ENCODE measurements at places on chromosomes 4 and X.

DNA sequence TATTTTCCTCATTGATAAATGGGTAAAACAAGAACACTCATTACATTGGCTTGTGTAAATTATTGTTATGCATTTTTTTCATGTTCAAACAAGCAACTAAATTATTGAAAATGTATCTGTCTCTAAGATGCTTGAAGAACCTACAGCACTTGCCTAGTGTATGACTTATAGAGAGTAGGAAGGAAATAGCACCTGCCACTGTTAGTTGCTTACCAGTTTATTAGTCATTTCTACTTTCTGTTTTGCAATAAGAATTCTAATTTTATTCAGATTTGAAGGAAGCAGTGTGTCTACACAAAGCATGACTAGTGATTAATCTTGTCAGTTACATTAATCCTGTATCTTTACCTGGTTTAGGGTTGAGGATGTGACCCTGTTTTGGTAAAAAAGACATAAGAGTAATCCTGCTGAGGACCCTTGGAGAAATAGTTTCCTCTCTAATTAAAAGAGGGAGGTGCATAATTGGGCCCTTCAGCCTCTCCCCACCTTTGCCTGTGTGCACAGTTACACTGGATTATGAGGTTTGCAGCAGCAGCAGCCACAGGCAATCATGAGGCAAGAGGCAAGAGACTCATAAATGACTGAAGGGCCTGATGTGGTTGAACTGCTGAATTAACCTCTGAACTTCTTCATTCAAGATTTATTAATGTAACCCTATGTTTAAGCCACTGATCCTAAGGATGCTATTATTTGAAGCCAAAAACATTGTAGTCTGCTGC lies 1202.1 kb downstream of the ADGRL3 start:
- DNase-seq: no peak

DNA sequence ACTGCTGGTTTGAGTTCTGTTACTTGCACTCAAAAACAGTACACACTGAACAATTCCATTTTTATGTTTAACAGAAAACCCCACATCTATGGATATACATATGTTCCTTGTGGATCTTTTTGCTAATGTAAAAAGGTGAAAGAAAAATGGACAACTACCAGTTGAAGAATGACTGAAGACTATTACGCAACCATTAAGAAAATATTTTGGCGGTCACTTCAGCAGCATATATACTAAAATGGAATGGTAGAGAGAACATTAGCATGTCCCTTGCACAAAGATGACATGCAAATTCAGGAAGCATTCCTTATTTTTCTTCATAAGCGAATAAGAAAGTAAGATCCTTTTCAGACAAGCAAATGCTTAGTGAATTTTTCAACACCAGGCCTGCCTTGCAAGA lies 84.6 kb upstream of the FMR1 start:
- no peak for DNase-seq

DNA sequence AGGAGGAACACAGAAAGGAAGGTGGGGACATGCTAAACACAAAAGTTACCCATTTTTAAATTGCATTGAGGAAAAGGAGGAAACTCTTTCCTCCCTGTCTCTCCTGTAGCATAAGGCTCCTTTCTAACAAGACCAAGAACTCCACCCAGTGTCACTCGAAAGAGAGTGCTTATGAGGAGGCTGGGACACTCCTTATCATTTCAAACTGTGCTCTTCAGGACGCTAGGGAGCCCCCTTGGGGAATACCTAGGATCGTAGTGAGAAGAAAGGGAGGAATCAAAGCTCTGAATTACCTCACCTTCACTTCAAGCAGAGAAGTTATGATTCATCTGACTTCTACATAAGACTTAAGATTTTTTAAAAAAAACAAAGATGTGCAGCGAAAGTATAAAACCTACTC lies 65.5 kb downstream of the F9 start:
- DNase-seq: no peak

DNA sequence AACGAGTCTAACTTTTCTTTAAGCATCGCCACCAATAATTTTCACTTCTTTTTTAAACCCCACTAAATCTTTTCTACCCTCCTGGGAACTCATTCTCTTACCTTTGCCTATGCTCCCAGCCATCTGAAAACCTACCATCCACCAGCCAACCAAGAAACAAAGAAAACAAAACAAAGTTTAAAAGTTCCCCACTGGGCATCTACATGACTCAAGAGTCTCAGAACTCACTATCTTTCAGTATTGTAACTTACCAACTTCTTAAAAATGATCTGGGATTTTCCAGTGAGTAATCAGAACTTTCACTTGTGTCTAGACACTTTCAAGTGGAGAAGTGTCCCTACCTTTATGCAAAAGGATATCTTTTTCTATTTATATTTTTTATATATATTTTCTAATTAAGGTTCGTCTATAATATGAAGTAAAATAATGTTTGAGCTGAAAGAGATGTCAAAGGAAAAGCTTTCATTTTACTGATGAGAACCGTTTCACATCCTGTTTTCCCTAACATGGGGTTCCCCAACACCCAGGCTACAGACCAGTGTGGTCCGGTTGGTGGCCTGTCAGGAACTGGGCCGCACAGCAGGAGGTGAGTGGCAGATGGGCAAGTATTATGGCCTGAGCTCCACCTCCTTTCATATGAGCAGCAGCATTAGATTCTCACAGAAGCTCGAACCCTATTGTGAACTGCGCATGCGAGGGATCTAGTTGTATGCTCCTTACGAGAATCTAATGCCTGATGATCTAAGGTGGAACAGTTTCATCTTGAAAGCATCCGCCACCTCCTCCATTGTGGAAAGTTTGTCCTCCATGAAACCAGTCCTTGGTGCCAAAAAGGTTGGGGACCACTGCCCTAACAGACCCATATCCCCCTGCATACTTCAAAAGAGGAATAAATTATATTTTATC lies 9.8 kb upstream of the TIGD2 start:
- DNase-seq: no peak

GRCh38 chr4:99438405-99438780 lies 3.3 kb upstream of the ADH7 start:
- no peak for DNase-seq

DNA sequence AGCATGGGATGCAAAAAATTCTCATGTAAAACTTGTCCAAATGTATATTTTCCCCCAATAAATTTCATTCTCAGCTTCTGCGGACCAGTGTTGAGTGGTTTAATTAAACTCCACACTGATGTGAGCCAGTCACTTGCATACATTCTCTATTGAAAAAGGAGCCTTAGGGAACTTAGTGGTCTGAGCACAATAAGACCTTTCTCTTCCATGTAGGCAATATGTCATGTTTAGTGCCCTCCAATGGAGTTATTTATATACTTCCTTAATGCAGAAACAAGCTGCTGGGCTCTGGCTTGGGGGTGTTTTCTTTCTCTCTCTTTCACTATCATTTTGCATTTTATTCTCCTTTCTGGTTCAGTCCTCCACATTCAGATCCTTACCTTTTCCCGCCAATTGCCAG lies 196.9 kb downstream of the ANAPC10 start:
- DNase-seq: no peak

DNA sequence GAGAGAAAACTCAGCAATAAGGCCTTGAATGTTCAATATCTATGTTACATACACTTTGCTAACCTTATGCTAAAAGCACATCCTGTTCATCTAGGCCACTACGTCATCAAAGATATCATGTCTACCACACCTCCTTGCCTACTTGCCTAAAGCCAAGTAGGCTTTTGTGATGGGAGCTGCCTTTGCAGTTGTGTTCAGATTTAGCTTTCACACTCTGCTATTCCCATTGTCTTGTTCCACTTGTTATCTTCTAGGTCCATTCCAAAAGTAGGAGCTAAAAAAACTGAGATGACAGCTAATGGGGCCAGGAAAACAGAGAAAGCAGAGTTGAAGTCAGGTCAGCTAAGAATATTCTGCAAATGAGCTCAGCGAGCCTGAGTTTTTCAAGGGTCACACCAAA lies 153.6 kb upstream of the EDNRA start:
- DNase-seq: no peak

- DNase-seq: no peak
Observed at GRCh38 chrX:120286733-120287512, 24.3 kb downstream of the TMEM255A start.

DNA sequence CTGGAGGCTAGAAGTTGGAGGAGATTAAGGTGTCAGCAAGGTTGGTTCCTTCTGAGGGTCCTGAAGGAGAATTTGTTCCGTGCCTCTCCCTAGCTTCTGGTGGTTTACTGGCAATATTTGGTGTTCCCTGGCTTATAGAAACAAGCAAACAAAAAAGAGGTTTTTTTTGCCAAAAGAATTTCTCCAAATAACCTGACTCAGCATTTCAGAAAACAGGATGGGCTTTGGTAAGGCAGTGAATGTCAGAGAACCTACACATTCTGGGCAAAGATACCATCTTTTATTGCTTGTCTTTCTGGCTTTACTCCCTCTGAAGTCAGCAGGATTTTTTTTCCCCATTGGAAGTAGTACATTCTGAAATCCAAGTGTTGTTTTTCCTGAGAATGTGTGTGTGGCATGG lies 93.3 kb upstream of the TBC1D9 start:
- no peak for DNase-seq

GRCh38 chr4:128716338-128716737 lies 93.2 kb upstream of the JADE1 start:
- no peak for DNase-seq

GRCh38 chrX:9341291-9342201 lies 123.3 kb upstream of the TBL1X start:
- peak; percentile 60 for DNase-seq

DNA sequence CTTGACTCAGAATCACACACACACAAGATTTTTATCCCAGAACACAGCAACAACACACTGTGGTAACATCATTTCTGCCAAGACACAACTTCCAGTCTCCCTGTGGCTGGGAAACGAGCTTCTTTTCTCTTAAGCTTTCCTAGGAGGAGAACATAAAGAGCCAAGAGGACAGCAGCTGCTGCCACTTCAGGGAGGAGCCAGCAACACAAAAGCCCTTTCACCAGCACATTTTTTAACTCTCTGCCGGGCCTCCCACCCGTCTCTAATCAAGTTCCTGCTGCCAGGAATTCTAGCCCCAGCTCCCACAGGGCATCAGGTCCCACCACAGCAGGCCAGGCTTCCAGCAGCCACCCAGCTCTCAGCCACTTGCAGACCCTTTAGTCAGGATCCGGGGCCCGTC lies 22.4 kb downstream of the FAT1 start:
- DNase-seq: no peak

DNA sequence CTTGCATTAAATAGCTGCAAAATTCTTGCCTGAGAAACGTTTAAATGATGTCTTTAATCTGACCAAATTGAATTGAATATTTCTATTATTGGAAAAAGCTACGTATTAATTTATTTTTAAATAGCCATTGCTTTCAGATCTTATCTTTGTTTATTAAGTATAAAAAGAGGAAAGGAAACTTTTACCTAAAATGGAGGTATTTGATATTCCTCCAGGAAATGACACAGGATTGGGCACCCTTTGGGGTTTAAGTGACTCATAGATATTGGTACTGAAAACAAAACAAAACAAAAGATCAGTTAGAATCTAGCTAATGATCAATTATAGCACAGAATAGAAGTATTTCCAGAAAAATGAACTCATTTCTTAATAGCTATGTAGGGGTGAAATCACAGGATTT lies 34.1 kb downstream of the PLS3 start:
- no peak for DNase-seq

DNA sequence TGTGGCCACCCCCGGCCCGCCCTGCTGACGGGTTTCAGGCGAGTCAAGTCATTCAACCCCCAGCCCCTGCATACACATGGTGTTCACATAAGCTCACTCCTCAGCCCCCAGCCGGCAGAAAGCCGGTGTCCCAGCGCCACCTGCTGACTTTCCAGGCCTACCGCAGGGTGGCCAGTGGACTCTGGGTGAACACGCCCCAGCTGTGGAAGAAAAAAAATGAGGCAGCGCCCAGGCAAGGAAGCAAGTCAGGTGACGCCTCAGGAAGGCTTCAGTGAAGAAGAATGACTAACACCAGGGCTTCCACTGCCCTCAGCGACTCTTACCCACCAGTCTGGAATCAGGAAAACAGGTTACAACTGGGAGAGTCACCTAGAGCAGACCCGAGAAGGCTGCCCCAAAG lies 15.8 kb downstream of the BCAP31 start:
- DNase-seq: peak; percentile 79

GRCh38 chr4:181259081-181259709 lies 984.0 kb upstream of the TENM3 start:
- DNase-seq: no peak

GRCh38 chr4:128256539-128256938 lies 31.1 kb downstream of the PGRMC2 start:
- DNase-seq: no peak

DNA sequence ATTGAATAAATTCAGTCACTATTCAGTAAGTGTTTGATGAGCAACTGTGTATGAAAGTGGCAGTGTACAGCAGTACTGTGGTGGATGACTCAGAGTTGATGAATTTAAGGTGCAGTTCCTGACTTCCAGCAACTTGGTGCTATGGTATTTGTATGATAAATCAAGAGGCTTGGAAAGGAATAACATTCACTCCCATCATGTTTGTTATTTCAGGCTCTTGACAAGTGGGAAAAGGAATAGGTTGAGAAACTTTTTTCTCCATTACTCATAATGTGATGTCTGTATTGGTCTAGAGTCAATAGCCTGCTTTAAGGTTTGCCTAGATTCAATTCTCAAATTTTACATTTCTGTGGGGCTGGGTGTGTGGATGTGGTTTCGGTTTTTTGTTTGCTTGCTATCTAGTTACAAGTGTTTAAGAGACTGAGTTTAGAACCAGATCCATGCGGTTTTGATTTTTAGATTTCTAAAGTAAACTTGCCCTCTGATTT lies 35.1 kb upstream of the CYP2U1 start:
- DNase-seq: peak; percentile 94

DNA sequence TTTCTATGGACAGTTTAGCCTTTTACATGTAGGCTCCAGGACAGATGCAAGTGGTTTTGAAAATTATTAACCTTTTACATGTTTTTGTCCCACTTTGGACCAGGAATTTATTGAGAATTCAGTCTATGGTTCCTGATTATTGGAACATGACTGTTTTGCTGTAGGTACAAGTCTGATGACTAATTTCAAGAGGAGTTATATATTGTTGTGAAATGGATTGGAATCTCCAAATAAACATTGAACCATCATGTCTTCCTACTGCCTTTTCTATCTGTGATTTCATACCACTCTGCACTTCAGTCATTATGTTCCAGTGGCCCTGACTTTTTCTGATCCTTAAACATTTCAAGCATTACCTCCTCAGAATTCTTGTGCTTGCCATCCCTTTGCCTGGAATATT lies 35.9 kb downstream of the TBC1D19 start:
- DNase-seq: peak; percentile 53

GRCh38 chrX:17656556-17656955 lies 80.7 kb upstream of the SCML1 start:
- DNase-seq: no peak

DNA sequence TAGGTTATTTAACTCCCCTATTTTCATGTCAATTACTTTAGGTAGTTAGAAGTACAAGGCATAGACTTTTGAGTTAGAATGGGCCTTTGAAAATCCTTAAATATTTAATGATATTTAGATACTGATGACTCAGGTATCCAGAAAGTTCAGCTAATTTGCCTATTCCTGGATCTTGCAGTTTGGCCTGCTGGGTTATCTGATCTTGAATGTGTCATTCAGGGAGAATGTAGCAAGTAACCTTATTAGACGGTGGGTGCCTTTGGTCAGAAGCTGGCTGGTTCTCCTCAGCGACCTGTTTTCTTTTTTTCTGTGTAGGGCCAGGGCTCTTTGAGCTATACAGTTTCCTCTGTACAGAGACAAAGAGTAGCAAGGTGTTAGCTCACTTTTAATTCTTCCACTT lies 42.0 kb downstream of the MTM1 start:
- peak; percentile 8 for DNase-seq
